ENCODE measurements at places on chromosomes 2 and 18.

DNA sequence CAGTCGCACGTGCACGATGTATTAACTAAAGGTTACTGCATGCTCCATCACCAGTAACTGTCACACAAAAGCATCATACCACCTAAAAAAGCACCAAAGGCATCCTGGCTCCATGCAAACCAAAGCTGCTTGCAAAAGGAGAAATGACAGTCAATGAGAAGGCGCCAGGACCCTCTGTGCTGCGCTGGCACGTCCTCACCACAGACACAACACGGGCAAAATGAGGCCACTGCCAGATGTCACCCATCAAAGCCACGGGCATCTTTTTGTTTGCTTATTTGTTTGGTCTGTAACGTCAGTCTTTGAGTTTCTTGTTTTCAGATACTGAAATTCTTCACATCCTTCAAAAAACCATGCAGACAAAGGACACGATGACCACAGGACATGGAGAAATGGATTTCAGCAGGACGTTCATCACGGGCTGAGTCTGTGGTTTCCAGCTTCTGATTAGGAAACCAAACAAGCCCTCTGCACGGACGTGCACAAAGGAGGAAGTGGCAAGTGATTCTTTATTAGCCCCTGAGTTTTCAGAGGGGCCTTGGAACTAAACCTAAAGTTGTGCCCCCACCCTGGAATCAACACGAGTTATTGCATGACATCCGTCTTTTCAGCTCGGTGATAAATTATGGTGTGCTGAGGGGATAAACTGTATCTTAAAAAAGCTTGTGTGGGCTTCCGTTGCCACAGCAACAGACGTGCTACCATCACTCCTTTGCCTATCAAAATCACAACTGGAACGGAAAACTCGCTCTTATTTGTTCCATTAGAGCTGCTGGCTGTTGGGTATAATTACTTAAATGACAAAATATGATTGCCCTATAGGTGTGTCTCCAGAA lies 181.8 kb downstream of the EIPR1 start:
- DNase-seq, result no peak

DNA sequence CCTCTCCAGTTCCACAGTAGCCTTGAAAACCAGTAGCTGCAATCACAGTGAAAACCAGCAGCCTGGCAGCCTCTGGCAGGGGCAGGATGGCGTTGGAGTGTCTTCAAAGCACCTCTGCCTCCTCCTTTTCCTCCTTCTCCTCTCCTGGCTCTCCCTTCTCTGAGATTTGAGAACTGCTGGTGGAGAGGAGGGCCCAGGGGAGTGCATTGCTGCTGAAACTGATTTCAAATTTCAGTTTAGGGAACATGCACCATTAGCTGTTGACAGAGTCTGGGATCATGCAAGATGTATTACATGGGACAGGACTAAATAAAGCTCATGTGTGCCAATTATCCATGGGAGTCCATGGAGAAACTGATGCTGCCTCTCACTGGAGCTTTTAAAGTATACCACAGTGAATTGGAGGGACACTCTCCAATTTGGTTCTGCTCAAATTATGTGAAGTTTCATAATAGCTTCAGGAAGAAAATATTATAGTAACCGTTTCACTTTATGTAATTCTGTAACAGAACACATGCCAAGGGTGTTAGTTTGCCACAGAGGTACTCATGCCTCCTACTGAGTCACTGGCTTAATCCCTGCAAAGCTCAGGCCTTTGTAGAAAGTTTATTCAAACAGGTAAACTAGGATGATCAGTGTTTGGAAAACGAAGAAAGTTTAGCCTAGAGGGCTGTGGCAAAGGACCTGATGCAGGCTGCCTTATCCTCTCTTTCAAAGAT lies 146.1 kb downstream of the PRPF40A start:
- no peak for DNase-seq

DNA sequence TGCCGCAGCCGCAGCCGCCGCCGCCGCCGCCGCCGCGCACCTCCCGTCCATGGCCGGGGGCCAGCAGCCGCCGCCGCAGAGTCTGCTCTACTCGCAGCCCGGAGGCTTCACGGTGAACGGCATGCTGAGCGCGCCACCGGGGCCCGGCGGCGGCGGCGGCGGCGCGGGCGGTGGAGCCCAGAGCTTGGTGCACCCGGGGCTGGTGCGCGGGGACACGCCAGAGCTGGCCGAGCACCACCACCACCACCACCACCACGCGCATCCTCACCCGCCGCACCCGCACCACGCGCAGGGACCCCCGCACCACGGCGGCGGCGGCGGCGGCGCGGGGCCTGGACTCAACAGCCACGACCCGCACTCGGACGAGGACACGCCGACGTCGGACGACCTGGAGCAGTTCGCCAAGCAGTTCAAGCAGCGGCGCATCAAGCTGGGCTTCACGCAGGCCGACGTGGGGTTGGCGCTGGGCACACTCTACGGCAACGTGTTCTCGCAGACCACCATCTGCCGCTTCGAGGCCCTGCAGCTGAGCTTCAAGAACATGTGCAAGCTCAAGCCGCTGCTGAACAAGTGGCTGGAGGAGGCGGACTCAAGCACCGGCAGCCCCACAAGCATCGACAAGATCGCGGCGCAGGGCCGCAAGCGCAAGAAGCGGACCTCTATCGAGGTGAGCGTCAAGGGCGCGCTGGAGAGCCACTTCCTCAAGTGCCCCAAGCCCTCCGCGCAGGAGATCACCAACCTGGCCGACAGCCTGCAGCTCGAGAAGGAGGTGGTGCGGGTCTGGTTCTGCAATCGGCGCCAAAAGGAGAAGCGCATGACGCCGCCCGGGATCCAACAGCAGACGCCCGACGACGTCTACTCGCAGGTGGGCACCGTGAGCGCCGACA lies 2.4 kb downstream of the POU3F3 start:
- DNase-seq, result no peak

- DNase-seq, result no peak
These were observed 32.2 kb downstream of the NR4A2 start for GRCh38 chr2:156300337-156300736.

DNA sequence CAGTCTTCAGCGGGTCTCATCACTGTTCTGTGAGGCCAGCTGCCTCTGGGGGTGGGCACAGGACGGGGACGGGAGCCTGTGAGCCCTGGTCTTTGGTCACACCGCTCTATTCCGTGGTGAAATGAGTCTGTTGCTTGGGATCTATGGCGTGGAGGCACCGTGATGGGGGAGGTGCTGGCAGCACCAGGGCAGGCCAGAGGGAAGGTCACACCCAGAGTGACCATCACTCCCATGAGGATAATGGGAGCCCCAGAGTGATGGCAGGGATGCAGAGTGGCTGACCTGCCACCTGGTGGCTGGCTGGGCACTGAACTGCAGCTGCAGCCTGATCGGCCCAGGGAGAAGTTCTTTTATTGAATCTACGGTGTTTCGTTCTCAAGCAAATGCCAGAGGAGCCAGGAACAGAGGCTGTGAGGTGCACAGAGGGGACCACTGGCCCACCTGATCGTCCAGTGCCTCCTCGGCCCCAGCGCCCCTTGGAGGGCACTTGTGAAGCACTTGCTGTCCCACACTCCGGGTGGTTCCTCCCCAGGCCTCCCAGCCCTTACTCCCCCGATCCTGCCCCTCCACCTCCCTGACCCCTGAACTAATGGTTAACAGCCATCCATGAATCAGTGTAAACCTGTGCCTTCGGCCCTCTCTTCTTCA lies 17.9 kb downstream of the KCNIP3 start:
- DNase-seq, result no peak

GRCh38 chr2:189254268-189254883 lies 74.8 kb upstream of the COL5A2 start:
- DNase-seq, result no peak

GRCh38 chr2:225998116-225998515 lies 598.6 kb downstream of the NYAP2 start:
- no peak for DNase-seq

GRCh38 chr2:72527424-72527823 lies 298.4 kb downstream of the EXOC6B start:
- DNase-seq, result no peak

GRCh38 chr18:49685231-49685942 lies 123.5 kb downstream of the LIPG start:
- DNase-seq, result no peak

GRCh38 chr2:85780316-85781012 lies 26.7 kb downstream of the ATOH8 start:
- DNase-seq, result no peak

GRCh38 chr2:109422758-109423500 lies 190.8 kb downstream of the SEPTIN10 start:
- no peak for DNase-seq

- DNase-seq, result no peak
These were observed 210.8 kb upstream of the ZEB2 start for GRCh38 chr2:144730711-144731110.

DNA sequence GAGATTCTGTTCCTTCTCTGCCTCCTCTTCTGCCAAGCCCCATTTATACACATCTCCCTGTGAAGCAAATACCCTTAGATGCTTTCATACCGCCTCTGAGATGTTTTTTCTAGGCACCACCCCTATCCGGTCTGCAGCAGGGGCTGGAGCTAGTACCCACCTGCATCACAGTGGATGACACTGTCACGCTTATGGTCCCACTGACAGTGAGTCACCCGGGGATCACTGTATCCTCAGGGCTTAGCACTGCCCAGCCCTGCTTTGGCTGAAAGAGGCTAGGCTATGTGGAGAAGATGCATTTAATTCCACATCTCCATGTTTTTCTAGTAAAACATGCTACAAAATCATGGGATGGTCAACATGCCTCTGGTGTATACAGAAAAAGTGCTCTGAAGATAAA lies 9.9 kb downstream of the FABP1 start:
- DNase-seq, result no peak

GRCh38 chr2:10514743-10515142 lies 66.6 kb upstream of the ODC1 start:
- DNase-seq, result no peak

DNA sequence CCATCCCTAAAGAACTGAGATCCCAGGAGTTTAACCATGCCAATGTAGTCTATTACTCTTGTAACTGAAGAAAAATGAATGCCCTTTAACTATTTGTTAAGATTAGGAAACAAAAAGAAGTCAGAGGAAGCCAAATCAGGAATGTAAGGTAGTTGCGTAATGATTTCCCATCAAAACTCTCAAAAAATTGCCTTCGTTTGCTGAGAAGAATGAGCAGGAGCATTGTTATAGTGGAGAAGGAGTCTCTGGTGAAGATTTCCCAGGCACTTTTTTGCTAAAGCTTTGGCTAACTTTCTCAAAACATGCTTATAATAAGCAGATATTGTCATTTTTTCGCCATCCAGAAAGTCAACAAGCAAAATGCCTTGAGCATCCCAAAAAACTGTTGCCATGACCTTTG lies 224.0 kb upstream of the SIX2 start:
- DNase-seq, result no peak

DNA sequence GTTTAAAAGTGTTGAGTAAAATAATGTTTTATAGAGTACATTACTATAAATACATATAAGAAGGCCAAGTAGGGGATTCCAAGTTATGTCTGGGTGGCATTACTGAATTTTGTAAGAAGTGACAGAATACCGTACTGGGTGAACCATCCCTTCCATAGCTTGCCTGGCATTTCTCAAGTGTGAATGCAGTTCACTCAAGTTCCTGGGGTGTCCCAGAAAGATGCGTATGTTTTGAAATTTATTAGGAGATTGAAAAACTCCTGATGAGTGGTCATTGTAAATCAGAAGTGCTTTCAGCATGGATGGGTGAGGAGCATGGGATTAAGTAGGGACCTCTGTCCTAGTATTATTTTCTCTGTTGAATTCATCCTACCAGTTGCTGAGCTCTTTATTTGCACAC lies 103.2 kb downstream of the VAPA start:
- DNase-seq, result no peak

- no peak for DNase-seq
These were observed 55.2 kb upstream of the MAPRE2 start for GRCh38 chr18:34985963-34986362.

DNA sequence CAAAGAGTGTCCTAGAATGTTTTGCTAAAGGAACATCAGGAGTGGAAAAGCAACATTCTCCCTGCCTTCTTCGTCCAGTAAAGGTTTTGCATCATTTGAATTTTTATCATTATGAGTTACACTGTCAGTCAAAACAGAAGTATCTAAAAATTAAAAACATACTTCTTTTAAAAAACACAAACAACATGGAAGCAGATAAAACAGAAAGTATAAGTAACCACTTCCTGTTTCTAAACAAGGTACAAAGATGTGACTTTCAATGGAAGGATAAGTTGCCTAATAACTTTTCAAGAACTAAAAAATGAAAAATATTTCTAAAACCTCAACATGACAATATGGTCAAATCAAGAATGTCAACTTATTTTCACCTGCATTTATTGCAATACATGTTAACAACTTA lies 158.2 kb downstream of the STK39 start:
- no peak for DNase-seq

GRCh38 chr18:72273025-72273424 lies 271.1 kb downstream of the CBLN2 start:
- no peak for DNase-seq

- DNase-seq, result no peak
These were observed 62.3 kb downstream of the VWA3B start for GRCh38 chr2:98149333-98149697.

- DNase-seq, result no peak
These were observed 54.1 kb upstream of the EPB41L5 start for GRCh38 chr2:119958670-119959268.

DNA sequence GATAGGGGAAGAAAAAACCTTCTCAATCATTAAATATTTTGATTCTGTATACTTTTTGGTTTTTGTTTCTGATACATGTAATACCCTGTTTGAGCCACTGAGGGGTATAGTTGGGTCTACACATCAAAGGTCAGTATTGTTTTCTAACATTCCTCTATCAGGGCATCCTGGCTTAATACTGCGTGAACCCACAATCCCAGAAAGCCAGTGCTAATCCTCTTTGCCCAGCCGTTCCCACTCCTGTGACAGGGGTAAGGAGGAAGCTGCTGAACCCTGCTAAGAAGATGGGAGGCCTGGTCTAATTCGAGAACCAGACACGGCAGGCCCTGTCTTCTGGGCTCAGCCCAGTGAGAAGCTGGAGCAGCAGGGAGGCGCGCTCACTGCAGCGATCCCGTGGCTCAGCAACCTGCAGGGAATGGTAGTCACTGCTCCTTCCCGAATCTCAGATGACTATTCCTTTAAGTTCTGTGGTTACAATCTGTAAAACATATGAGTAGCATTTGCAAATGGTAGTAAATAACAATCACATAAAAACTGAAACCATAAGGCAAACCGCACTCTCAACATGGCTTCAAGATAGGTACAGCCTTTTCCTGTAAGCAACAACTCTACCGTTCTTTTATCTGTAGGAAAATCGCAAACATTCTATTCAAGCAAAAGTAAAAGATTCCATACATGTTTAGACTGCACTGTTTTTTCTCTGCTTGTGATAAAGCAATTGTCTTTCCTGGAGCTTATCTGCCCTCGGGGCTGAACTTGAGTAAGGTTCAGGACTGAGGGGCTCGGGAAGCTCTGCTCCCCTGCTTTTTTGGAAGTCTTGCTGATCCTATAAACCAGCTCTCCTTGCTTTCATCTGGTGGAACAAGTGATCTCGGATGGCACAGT lies 87.0 kb downstream of the EPB41L3 start:
- no peak for DNase-seq

- no peak for DNase-seq
These were observed 108.6 kb upstream of the NYAP2 start for GRCh38 chr2:225290757-225291400.
